ENCODE measurements at places on chromosomes 6 and 20. TPM values are rescaled to one million over a fixed set of nuclear protein-coding genes. Genes with fewer than 3 reads are reported as not detected.

DNA sequence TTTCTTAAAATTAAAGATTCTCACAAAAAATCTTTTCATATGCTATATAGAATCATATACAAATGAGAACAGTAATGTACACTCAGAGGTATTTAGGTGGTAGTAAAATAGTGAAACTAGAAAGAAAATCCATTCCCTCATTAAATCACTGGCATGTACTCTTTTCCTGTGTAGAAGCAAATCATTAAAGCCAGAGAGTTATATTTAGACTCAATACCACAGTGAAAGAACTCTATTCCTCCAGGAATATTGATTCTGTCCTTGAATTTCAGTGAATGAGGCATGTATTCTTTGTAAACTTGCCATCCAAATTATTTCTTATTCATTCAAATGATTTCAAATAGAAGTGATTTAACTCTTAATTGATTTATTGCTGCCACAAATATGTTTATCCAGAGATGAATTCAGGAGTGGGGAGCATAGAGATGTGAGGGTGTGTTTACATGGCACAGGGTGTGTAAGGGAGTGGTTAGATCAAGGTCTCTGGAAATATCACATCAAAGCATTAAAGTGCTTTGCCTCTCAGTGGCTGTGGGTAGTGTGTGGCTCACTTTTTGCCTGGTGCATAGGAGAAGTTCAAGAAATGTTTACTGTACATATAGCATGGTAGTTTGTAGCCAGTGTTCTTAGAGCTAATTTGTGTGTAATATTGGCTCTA is 141.2 kb downstream of the FAM83B start:
- DNase-seq, result no peak

GRCh38 chr6:105545228-105545920 is 142.5 kb upstream of the PREP start:
- no peak for DNase-seq

Gene PLG
- not detected for total RNA-seq

Gene JAG1
- 56.6 TPM for total RNA-seq

Gene ACTR5
- 7.2 TPM for total RNA-seq

DNA sequence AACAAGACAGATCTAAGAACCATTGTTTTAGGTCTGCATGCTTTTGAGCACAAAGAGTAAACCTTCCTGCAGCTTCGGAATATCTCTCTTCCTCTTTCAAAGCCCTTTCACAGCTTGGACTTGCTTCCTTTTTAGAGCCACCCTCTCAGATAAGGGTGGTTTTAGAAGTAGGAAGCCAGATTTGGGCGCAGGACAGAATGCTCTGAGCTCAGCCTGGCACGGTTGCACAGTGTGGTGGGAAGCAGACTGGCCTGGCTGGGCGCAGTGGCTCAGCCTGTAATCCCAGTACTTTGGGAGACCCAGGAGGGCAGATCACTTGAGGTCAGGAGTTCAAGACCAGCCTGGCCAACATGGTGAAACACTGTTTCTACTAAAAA is 35.6 kb upstream of the PNRC1 start:
- DNase-seq, result peak; percentile 25

Measured in upper lobe of left lung (tissue), 6 donors.